ENCODE measurements at places on chromosomes 11 and 22.
A peak's percentile ranks its signal among the peaks of the same experiment; 100 is the strongest.

GRCh38 chr11:103942646-103943045 lies 93.8 kb upstream of the DDI1 start:
- DNase-seq: no peak

DNA sequence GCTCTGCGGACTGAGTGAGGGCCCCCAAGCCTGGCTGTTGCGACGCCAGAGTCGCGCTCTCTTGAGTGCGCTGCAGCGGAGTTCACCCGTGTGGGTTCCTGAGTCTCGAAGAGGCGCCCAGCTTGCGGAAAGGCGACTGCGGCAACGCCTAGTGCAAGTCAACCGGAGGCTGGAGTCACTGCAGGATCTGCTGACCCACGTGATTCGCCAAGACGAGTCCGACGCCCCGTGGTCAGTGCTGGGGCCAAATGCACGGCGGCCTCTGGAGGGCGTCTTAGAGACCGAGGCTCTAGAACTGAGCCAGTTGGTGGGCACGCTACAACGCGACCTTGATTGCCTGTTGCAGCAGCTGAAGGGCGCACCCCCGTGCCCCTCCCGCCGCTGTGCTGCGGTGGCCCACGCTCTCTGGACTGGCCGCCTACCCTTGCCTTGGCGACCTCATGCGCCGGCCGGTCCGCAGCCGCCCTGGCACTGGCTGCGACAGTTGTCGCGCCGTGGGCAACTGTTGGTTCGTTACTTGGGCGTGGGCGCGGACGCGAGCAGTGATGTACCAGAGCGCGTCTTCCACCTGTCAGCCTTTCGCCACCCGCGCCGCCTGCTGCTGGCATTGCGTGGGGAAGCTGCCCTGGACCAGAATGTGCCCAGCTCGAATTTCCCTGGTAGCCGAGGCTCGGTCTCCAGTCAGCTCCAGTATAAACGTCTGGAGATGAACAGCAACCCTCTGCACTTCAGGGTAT lies 32.6 kb downstream of the RRP8 start:
- no peak for DNase-seq

DNA sequence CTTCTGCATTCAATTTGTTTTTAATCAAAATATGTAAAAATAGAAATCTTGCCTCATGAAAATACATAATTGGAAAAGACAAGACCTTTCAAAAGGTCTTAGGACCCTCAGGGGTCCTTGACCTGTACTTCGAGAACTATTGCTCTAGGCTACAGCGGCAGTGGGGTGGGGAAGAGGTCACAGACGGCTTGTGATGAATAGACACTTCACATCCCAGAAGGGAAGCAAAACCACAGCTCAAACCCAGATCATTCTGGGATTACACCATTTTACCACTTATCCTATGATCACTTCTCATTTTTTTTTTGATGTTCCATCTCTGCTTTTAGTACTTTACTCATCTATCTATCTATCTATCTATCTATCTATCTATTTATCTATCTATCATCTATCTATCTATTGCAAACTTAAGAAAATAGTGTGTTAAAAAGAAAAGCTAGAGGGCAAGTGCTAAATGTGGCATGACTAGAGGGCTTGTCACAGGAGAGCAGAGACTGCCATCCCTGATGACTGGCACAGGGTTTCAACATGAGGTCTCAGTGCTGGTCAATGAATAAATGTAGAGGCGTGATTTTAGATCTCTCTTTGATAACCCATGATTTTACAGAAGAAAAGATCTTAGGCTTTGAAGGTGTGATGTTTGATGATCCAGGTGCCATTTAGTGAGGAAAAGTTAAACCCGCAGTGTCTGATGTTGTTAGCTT lies 37.1 kb downstream of the RNF141 start:
- DNase-seq: no peak

- peak; percentile 34 for DNase-seq
These were observed 1.0 kb upstream of the ATG2A start for GRCh38 chr11:64918017-64918416.

DNA sequence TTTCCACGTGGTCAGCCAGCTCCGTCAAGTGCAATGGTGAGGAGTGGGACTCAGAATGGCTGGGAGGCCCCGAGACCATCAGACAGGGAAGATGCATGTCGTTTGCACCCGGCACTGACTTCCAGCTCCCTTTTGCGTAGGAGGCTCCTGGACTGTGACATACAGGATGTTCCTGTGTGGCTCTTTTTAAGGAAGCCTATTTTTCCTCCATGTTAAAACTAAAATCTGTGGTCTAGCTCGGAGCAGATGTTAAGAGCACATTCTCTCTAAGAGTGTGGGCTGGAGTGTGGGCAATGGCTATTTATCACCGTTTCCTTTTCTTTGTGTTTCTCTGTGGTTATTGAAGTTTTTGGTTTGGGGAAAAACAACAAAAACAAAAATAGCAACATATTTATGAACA lies 40.9 kb upstream of the AMPD3 start:
- DNase-seq: no peak

GRCh38 chr11:88231894-88232482 lies 56.7 kb upstream of the RAB38 start:
- DNase-seq: no peak

- DNase-seq: no peak
These were observed 346.2 kb upstream of the PDGFD start for GRCh38 chr11:104510169-104510568.

DNA sequence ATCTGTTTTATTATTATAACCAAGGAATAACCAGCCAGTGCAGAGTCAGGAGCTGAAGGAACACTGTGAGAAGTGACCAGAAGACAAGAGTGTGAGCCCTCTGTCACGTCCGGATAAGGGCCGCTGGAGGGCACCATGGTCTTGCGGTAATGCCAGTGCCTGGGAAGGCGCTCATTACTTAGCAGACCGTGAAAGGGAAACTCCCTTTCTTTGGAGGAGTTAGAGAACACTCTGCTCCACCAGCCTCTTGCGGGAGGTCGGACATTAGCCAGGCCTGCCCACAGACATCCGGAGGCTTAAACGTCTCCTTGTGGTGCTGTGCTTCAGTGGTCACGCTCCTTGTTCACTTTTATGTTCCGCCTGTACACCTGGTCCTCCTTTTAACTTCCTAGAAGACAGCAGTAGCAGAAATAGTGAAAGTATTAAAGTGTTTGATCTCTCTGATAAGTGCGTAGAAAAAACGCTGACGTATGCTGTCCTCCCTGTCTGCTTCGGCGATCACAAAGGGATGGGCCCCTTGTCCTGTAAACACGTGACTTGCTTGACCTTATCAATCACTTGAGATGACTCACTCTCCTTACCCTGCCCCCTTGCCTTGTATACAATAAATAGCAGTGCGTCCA lies 120.6 kb upstream of the LMO1 start:
- no peak for DNase-seq

GRCh38 chr22:38338772-38339379 lies 21.6 kb upstream of the CSNK1E start:
- peak; percentile 6 for DNase-seq

DNA sequence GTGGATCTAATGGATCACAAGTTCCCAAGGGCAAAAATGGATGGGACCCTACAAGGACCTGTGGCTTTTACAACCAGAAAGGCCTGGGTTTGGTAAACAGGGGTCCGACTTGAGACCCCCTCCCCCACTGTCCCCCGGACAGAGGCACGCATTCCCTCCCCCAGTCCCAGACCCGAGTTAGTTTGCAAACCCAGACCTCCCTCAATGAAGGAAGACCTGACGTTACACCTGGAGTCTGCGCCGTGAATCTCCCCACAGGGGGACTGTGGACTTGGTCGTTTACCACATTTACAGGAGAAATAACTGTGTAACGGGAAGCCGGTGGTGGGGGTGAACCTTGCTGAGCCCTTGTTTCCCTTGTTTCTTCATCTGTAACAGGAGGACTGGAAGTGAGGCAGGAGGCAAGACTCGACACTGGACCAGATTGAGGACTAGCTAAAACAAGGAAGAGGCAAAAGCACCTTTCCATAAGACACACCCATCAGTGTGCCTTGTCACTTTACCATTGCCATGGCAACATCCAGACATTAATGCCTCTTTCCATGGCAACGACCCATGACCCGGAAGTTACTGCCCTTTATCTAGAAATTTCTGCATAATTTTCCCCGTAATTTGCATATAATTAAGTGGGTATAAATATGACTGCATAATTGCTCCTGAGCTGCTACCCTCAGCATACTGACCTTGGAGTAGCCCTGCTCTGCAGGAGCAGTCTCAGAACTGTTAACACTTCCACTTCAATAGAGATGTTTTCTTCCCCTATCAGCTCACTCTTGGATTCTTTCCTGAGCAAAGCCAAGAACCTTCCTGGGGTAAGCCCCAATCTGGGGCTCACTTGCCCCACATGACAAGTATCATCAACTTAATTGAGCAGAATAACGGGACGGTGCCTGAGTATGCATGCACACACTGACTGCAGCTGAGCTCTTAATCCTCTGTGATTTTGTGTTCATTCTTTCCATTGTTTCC lies 25.4 kb downstream of the PDGFB start:
- DNase-seq: no peak

- DNase-seq: no peak
These were observed 1.4 kb upstream of the APOA5 start for GRCh38 chr11:116792869-116793771.

- DNase-seq: no peak
These were observed 107.4 kb downstream of the SERGEF start for GRCh38 chr11:17905477-17905876.

DNA sequence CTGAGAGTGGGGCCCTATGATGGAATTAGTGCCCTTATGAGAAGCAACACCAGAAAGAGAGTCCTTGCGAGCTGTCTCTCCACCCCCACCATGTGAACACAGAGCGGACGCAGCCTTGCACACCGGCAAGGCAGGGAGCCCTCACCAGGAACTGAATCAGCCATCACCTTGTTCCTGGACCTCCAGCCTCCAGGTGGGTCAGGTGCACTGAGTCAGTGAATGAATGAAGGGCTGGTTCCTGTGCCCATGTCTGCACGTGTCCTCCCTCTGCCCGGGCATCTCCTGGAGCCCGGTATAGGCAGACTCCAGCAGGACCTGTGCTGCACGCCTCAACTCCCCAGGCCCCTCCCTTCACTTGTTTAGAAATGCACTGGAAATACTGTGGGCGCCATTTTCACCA lies 54.9 kb downstream of the LINC01488 start:
- no peak for DNase-seq

- DNase-seq: no peak
These were observed 113.6 kb downstream of the ME3 start for GRCh38 chr11:86558841-86559240.

- DNase-seq: no peak
These were observed 8.9 kb downstream of the SDF2L1 start for GRCh38 chr22:21650823-21651520.

- no peak for DNase-seq
These were observed 90.7 kb downstream of the C11orf87 start for GRCh38 chr11:109512680-109513079.

GRCh38 chr22:38792833-38793232 lies 1.1 kb downstream of the DNAL4 start:
- DNase-seq: no peak

GRCh38 chr11:124762105-124762623 lies at the start of gene ESAM:
Gene ESAM (minus strand): TSS chr11:124762290. CDS start chr11:124762154, 136 bp downstream.
- DNase-seq: peak; percentile 33

- DNase-seq: peak; percentile 10
These were observed 11.8 kb upstream of the PRODH start for GRCh38 chr22:18947905-18948304.

DNA sequence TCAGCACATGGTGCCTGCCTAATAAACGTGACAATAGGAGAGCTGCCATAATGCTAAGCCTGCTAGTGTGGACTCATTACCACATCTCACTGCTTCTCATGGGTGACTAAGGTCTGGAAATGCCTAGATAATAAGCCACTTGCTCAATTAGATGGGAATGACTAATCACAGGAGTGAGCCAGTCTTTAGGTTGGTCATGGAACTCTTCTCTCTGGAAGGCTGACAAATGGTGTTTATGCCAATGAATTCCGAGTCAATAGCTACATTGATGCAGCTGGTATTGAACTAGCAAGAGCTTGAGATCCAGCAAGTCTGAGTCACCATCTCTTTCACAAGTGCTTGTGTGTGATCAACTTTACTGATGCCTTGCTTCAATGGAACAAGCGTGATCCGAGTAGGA lies 334.9 kb downstream of the OPCML start:
- DNase-seq: no peak

DNA sequence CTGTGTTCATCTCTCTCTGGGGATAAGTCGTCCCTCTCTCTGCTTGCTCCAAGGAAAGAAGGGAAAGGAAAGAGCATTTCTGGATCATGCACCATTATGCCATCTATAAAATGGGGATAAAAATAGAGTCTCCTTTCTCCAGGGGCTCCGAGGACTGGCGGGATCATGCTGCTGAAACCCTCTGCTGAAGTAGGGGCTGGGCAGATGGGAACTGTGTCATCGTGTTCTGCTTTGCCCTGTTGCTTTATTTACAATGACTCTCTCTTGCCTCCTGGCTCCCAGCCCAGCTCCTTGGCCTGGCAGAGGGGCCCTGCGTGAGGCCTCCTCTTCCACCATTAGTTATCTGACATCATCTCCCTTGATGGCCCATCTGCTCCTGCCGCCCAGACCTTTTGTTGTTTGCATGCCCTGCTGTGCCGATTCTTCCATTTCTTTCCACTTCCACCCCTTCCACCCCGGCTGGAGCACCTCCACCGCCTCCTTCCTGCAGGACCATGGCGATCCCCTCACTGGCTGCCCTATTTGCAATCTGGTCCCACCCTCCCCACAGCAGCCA lies 200.9 kb downstream of the MYO18B start:
- peak; percentile 64 for DNase-seq

- no peak for DNase-seq
These were observed 28.0 kb downstream of the FADS2 start for GRCh38 chr11:61855939-61856680.

GRCh38 chr11:14234446-14234845 lies 124.5 kb downstream of the RRAS2 start:
- DNase-seq: no peak

GRCh38 chr11:766936-767210 lies 10.4 kb downstream of the GATD1 start:
- no peak for DNase-seq

DNA sequence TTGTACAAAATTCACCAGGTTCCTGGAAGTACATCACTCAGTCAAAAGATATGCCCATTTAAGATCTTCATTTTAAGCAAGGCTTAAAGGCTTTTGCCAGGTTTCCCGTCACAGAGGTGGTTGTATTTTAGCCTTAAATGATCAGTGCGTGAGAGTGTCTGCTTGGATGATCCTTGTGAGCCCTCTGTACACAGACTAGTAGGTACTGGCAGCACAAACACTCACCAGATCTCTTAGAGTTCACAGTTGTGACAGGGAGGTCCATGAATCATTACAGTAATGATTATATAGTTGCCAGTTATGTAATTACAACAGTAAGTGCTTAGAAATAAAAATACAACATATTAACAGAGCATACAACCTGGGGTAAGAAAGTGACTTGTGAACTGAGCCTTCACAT lies 84.2 kb upstream of the SLC25A18 start:
- DNase-seq: no peak

GRCh38 chr11:117806846-117807245 lies 9.8 kb upstream of the DSCAML1 start:
- no peak for DNase-seq

DNA sequence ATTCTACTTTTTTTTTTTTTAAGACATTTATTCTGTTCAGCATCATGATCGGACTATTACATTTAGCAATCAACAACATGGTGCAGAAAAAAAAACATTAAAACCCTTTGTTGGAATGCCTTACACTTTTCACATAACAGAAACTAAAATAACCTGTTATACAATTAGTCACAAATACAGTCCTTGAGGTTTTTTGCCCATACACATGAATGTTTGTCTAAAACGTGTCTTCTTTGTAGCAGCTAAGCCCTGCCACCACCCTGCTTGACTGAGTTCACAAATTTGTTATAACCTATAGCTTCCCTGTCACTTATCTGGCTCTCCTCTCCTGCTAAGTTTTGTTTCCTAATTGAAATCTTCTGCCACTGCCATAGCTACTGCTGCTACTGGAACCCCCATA lies 75.4 kb upstream of the ARHGAP20 start:
- DNase-seq: no peak
